ENCODE measurements at places on chromosomes 7 and 10. TPM values are rescaled to one million over a fixed set of nuclear protein-coding genes. Genes with fewer than 3 reads are reported as not detected.

SLC13A1 gene
- not detected for total RNA-seq

ZNF804B gene
- not detected for total RNA-seq

BLVRA gene
- total RNA-seq, result 67.3 TPM

C7orf57 gene
- total RNA-seq, result 0.20 TPM

OR6V1 gene
- total RNA-seq, result not detected

SCART1 gene
- total RNA-seq, result 0.47 TPM

SEMA3A gene
- total RNA-seq, result 4.7 TPM

RET gene
- 0.52 TPM for total RNA-seq

SKIDA1 gene
- 1.5 TPM for total RNA-seq

C10orf143 gene
- total RNA-seq, result 0.83 TPM

PNLIPRP3 gene
- not detected for total RNA-seq

PTPRZ1 gene
- not detected for total RNA-seq
